CD8-positive, alpha-beta memory T cell (primary cell): ENCODE measurements at places on chromosomes 5 and 9.

DNA sequence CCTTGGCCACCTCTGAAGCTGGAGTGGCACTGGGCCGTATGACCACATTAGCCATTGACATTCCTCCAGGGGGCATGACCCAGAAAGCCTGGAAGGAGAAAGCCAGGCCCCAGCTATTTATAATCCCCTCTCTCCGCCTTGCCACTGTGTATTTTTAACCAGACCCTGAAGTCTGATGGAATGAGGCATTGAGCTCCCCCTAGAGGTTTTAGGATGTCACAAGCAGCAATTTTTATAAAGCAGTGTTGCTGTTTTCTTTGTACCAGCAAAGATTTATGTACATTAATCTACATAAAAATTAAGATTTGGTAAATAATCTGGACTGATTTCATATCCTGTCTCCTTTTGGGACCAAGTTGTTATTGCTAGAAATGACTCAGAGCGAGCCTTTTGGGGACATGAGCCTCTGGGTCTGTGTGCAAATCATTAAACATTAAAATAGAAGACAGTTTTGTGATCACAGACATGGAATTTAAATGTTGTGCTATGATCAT lies 127.1 kb downstream of the TRIO start:
- DNase-seq, result no peak

- DNase-seq, result no peak
Observed at GRCh38 chr9:127389381-127390247, 7.4 kb upstream of the SLC2A8 start.

DNA sequence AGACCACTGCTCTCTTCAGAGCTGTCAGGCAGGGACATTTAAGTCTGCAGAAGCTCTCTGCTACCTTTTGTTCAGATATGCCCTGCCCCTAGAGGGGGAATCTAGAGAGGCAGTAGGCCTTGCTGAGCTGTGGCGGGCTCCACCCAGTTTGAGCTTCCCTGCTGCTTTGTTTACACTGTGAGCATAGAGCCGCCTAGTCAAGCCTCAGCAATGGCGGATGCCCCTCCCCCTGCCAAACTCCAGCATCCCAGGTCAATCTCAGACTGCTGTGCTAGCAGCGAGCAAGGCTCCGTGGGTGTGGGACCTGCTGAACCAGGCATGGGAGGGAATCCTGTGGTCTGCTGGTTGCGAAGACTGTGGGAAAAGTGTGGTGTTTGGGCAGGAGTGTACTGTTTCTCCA lies 59.9 kb downstream of the CAVIN4 start:
- DNase-seq, result no peak

GRCh38 chr5:72511774-72512592 lies 4.8 kb upstream of the ZNF366 start:
- no peak for DNase-seq

DNA sequence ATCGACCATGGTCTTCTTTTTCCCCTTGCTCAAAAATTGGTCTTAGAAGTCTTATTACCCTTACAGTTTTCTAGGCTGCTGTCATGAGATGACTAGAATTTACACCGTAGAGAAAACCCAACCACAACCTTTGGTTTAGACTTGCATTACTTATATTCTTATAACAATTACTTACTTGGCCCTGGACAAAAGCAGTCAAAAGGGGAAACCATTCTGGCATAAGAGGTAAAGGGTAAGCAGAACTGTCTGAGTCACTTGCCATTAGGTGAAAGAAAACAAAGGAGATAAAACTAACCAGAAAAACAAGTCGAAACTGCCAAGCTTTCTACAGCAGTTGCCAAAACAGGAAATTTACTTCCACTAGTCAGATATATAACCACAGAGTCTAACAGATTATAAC lies 17.9 kb downstream of the TMEM245 start:
- no peak for DNase-seq

GRCh38 chr5:146564007-146564762 lies 48.2 kb upstream of the GPR151 start:
- DNase-seq, result no peak

DNA sequence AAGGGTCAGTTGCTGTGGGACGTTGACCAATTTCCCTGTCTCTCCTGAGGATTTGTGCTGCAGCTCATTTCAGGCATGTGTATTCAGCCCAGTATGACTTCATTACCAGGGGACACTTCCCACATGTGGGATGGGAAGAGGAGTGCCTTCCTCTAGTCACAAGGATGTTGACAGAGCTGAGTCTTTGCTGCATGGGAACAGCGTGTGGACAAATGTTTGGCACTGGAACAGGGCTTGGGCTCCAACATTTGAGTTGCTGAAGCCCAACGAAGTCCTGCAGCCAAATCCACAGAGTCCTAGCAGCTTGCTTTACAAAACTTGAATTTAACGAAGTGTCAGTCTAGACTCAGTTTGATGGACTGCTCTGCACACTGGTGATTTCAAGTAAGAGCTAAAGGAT lies 283.2 kb downstream of the SH3GL2 start:
- DNase-seq, result no peak

DNA sequence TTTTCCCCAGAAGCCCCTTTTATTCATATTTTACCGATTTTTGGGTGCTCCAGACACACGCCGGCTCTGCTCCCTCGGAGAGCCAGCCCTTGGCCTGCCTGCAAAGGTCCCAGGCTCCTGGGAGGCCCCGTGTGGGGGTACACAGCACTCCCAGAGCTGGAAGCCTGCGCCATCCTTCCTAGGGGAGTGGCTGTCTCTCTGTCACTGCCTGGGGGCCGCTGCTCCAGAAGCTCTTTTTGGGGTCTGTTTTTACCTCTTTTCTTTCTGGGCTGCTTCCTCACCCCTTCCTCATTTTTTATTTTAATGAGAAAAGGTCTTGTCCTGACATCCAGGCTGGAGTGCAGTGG lies 119.1 kb upstream of the COL5A1 start:
- DNase-seq, result no peak

DNA sequence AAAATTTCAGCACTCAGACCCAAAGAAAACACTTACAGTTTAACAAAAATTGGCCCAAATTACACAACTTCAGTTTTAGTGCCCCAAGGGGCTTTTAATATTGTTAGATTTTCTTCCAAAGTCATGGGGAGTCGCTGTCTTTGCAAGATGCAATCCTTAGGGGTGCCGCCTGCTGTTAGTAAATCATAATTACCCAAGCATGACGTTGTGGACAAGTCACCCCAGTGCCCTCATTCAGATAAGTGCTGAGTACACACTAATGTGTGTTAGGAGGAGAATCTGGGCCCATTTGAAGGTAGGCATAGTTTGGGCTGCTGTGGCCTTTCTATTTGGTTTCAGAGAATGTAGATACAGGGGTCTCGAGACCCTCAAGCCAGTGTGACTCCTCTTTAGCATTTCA lies 138.1 kb downstream of the SV2C start:
- no peak for DNase-seq

DNA sequence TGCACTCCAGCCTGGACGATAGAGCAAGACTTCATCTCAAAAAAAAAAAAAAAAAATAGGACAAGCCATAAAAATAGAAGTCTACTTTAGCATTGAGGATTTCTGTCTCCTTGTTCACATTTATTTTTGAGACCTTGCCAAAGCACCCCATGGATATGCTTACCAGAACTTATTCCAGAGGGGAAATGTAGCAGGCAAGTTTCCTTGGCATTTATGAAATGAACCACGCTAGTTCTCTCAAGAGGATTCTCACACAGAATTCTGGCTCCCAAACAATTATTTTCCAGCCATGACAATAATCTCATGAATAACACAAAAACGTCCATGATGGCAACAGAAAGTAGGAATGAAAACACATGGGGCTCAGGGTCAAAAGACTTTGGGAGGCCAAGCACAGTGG lies 23.4 kb upstream of the GPX8 start:
- no peak for DNase-seq

- DNase-seq, result no peak
Observed at GRCh38 chr5:34826347-34826746, 12.6 kb upstream of the TTC23L start.

DNA sequence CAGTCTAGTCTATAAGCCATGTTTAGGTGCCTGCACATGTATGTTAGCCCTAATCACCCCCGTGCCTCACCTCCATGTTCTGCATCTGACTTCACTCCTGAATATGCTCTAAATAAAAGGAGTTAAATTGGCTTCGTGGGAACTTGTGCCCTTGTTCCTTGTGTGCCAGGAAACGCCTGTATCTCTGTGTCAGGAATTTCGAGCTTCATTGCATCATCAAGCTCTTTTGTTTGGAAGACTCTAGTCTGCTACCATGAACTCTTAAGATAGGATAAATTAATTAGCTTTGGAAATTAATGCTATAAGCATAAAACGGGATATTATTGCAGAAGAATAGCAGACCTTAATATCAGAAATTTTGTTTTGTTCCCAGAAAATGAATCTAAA lies 99.2 kb downstream of the ADCY2 start:
- no peak for DNase-seq

DNA sequence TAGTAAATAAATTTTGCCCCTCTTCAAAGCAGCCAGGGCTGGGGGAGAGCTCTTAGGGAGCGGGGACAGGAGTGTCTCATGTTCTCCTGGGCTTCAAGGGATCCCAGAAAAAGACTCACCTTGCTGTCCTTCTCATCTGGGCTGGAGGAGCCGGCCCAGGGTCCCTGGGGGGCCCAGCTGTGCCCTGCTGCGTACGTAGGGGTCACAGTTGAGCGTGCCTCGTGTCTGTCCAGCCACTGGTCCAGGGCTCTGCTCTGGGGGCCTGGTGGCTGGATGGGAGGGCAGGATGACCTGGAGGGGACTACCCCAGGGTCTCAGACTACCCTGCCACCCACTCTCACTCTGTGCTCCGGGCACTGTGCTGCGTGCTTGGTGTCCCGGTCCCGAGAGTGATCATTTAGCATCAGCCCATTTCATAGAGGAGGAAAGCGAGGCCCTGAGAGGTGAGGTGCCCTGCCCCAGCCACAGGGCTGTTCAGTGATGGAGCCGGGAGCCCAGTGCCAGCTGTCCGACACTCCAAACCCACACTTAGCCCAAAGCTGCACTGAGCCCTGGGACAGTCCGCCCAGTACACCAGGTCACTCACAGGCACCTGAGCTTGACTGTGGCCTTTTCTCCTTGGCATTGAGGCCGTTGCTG lies 26.2 kb upstream of the TDRD7 start:
- no peak for DNase-seq

GRCh38 chr9:38671748-38672147 lies 48.2 kb downstream of the FAM240B start:
- DNase-seq, result no peak

GRCh38 chr5:121913418-121913817 lies 48.4 kb upstream of the SRFBP1 start:
- no peak for DNase-seq

- DNase-seq, result peak; percentile 58
Observed at GRCh38 chr5:96885518-96886338, 9.4 kb downstream of the ERAP2 start.

DNA sequence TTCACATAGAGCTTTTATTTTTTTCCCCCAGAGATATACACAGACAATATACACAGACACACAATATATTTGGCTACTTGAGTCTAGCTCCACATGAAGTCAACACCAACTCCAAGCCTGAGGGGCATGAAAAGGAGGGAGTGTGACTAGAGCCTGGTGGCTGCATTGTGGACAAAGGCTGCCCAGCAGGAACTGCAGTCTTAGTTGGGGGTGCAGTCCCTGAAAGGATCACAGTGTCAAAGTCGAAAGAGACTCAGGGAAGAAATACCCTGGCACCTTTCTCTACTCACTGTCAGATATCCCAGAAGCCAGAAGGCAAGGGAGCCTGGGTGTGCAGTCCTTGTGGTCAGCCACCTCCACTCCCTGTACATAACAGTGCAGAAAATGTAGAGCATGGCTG lies 231.6 kb upstream of the RPS23 start:
- no peak for DNase-seq

DNA sequence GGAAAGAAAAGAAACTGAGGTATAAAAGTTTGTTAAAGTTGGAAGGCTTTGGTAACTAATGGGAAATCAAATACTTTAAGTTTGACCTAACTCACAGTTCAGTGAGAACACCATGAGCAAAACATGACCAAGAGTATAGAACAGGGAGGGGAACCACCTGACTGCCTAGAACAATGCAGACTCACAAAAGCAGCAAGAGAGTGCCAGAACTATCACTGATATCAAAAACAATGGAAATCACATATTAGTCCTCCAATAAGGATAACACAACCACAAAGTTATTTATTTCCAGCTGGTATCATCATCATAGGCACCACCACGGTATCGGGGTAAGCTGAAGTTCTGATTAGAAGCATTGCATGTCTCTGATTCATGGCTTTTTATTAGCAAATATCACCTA lies 77.5 kb downstream of the TRPM6 start:
- DNase-seq, result no peak

GRCh38 chr5:146419696-146420095 lies 27.4 kb upstream of the TCERG1 start:
- DNase-seq, result no peak

DNA sequence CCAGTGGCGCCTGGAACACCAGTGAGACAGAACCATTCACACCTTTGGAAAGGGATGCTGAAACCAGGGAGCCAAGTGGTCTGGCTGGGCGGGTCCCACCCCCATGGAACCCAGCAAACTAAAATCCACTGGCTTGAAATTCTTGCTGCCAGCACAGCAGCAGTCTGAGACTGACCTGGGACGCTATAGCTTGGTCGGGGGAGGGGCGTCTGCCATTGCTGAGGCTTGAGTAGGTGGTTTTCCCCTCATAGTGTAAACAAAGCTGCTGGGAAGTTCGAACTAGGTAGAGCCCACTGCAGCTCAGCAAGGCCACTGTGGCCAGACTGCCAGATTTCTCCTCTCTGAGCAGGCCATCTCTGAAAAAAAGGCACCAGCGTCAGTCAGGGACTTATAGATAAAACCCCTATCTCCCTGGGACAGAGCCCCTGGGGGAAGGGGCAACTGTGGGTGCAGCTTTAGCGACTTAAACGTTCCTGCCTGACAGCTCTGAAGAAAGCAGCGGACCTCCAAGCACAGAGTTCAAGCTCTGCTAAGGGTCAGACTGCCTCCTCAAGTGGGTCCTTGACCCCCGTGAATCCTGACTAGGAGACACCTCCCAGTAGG lies 42.0 kb upstream of the FKTN start:
- DNase-seq, result no peak

- DNase-seq, result no peak
Observed at GRCh38 chr9:134826336-134827285, 54.0 kb upstream of the FCN2 start.

GRCh38 chr9:120032639-120033038 lies 547.3 kb downstream of the CDK5RAP2 start:
- no peak for DNase-seq

DNA sequence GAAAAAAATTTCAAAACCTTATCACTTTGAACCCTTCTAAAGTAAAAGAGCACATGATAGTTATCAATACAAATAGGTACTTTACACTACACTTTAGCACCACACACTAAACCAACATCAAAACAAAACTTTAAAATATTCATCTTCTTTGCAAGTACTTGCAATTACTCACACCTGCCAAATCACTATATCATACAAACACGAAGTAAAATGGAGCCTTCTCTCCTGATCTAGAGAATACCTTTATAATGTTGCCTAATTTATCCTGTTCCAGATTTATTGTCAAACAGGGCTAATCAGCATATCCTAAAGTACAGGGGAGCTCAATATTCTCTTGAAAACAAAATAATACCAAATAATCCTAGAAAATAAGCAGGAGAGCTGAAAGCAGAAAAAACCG lies 3.0 kb downstream of the RNF145 start:
- no peak for DNase-seq

GRCh38 chr5:171813270-171813669 lies 27.7 kb downstream of the SMIM23 start:
- no peak for DNase-seq

- DNase-seq, result no peak
Observed at GRCh38 chr5:140642718-140643117, 3.5 kb downstream of the TMCO6 start.
